Natural killer cell (primary cell): ENCODE measurements at places on chromosomes 7 and 10. TPM values are rescaled to one million over a fixed set of nuclear protein-coding genes. Genes with fewer than 3 reads are reported as not detected.

Gene OPALIN
- total RNA-seq: not detected

Gene RHOBTB1
- 0.97 TPM for total RNA-seq

Gene CLRN3
- total RNA-seq: not detected

Gene RBP3
- total RNA-seq: not detected

Gene FXYD4
- not detected for total RNA-seq

Gene POLR2J2
- 63.8 TPM for total RNA-seq

Gene PVRIG
- total RNA-seq: 45.6 TPM

GRCh38 chr10:7274293-7274692, 136.5 kb downstream of the SFMBT2 start:
- H3K27me3 ChIP-seq: no peaks in the 10 kb centered on the region
- H3K36me3 ChIP-seq: peaks cover 3% of the 10 kb centered on the region

DNA sequence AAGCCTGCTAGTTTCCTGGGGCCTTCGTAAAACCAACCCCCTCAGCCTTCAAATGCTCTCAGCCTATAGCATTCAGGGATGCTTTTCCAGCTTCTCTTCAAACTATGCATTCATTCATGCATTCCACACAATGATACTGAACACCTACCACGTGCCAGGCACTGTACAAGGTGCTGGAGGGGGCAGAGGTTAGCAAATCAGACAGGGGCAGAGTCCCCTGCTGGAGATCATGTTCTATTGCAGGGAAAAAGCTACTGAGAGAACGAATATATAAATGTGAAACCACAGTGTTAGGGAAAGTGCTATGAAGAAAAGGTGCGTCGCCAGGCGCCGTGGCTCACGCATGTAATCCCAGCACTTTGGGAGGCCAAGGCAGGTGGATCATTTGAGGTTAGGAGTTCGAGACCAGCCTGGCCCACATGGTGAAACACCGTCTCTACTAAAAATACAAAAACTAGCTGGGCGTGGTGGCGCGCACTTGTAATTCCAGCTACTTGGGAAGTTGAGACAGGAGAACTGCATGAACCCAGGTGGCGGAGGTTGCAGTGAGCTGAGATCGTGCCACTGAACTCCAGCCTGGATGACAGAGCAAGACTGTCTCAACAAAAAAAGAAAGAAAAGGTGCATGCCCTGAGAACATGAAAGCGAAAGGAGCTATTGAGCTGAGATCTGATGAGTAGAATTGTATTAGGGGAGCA, 64.6 kb upstream of the CALN1 start:
- H3K4me3 ChIP-seq: no peak overlapping the region
- H3K27me3 ChIP-seq: no peaks in the 10 kb centered on the region
- H3K27ac ChIP-seq: no peak overlapping the region
- no peaks in the 10 kb centered on the region for H3K4me1 ChIP-seq
- DNase-seq: no peak

DNA sequence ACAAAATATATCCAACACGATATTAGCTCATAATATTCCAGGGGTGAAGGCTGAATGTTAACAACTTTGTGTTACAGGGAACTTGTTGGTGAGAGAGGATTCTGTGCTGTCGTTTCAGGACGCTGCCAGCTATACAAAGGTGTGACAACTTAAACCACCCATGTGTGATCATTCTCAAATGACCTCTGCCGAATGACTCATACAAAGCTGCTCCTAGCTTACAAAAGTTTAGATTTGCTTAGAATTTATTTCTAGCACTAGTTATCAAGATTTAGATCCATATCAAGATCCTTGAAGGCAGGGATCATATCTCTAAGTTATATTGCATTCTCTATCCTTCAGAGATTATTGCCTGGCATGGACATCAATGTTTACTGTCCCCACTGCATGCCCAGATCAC, 65.3 kb downstream of the COBL start:
- no peaks in the 10 kb centered on the region for H3K36me3 ChIP-seq
- H3K4me1 ChIP-seq: no peaks in the 10 kb centered on the region
- H3K4me3 ChIP-seq: no peak overlapping the region
- H3K27ac ChIP-seq: no peak overlapping the region

GRCh38 chr7:129797214-129797789, 155.5 kb downstream of the UBE2H start:
- H3K27me3 ChIP-seq: no peaks in the 10 kb centered on the region
- H3K27ac ChIP-seq: no peak overlapping the region
- no peak overlapping the region for H3K4me3 ChIP-seq

GRCh38 chr7:47931005-47932004, 17.0 kb downstream of the PKD1L1 start:
- H3K4me1 ChIP-seq: no peaks in the 10 kb centered on the region
- H3K27ac ChIP-seq: no peak overlapping the region

DNA sequence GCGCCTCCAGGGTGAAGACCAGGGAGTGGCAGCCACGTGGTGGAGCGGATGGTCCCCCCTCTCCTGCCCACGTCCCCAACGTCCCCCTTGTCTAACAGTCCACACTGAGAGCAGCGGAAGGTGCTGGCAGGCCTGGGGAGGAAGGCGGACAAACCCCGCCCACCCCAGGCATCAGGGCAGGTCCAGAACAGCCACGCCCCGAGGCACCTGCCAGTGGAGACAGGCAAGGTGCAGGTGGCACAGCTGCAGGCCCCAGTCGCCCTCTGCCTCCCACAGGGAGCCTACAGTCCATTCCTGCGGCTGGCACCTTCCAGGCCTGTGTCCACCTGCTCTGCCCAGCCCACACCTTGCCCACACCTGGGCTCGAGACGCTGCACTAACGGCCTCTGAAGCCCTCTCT, 24.9 kb downstream of the CYP2W1 start:
- H3K4me1 ChIP-seq: peaks cover 28% of the 10 kb centered on the region
- DNase-seq: no peak
- no peak overlapping the region for H3K27ac ChIP-seq

DNA sequence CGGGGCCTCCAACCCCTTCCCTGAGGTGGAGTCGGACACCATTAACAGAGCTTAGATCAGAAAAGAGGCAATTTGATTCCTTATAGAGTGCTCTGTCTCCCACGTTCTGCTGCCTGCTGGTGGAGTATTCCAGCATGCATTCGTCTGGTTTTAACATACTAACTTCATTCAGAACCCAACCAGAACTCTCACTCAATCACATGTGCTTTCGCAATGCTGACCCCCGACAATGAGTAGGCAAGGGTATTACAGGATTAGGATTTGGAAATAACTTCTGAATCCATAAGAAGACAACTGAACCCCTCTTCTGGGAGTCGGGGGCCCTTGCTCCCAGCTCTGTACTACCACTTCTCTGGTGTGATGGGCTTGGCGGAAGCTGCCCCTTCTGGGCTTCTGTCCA, 55.7 kb upstream of the HABP2 start:
- H3K4me3 ChIP-seq: no peak overlapping the region
- H3K4me1 ChIP-seq: no peaks in the 10 kb centered on the region
- no peak for DNase-seq
- H3K27ac ChIP-seq: no peak overlapping the region

GRCh38 chr7:124247691-124248090, 214.8 kb upstream of the TMEM229A start:
- no peaks in the 10 kb centered on the region for H3K36me3 ChIP-seq
- DNase-seq: no peak
- H3K27me3 ChIP-seq: no peaks in the 10 kb centered on the region
- no peak overlapping the region for H3K4me3 ChIP-seq

DNA sequence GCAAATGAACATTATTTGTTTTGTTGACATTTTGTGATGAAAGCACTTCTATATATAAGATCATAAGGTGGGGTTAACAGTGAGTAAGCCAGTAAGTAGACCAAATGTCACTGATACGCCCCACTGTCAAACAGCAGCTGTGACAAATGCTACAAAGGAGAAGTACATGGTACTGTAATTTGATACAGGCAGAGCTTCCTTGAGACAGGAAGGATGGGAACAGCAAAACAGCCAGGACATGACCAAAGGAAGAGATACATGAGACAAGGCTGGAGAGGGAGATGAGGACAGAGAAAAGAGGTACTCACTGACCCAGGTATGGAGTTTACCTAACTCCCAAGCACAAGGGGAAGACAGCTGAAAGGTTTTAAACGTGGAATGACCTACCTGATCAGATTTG, 127.0 kb downstream of the SRPK2 start:
- H3K4me3 ChIP-seq: no peak overlapping the region
- no peak overlapping the region for H3K27ac ChIP-seq
- H3K36me3 ChIP-seq: no peaks in the 10 kb centered on the region
- no peak for DNase-seq
- H3K4me1 ChIP-seq: peaks cover 7% of the 10 kb centered on the region

DNA sequence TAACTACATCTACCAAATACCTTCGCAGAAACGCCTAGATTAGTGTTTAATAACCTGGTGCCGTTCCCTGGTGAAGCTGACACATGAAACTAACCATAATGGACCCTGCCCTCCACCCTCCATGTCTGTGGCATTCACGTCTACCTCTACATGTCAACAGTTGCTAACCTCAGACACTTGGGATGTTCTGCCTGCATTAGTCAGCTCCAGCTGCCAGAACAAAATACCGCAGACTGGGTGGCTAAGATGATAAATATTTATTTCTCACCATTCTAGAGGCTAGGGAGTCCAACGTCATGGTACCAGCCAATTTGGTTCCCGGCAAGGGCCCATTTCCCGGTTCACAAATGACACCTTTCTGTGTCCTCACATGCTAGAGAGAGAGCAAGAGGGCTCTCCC, 118.5 kb upstream of the CHST15 start:
- no peaks in the 10 kb centered on the region for H3K27me3 ChIP-seq
- H3K27ac ChIP-seq: no peak overlapping the region
- no peak for DNase-seq
- H3K4me3 ChIP-seq: no peak overlapping the region
- no peaks in the 10 kb centered on the region for H3K36me3 ChIP-seq
- no peaks in the 10 kb centered on the region for H3K4me1 ChIP-seq

DNA sequence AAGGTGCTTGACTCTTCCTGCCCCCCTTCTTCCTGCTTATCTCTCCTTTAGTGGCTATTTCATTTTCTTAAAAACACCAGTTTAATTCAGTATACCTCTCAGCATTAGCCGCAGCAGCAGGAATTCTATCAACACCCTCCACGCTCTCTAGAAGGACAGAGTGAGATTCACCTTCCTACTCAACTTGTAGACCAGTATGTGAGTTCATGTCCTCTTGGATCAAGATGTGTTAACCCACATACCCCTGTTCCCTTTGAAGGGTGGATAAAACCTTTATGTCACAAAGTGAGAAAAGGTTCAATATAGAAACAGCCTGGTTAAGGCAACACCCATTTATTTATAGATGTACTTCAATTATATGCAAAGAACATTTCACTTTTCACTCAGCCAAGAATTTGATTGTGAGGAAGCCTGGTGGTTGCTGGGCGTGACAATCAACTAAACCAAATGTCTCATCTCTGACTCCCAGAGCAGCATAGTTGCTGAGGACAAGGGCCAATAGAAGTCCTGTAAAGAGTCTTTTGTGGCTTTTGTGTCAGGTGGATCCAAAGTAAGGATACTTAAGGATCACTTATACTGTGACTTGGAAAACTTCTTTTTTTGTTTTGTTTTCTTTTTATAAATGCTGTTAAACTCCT, 617.1 kb downstream of the SORCS3 start:
- no peak overlapping the region for H3K4me3 ChIP-seq
- DNase-seq: no peak
- H3K36me3 ChIP-seq: no peaks in the 10 kb centered on the region

DNA sequence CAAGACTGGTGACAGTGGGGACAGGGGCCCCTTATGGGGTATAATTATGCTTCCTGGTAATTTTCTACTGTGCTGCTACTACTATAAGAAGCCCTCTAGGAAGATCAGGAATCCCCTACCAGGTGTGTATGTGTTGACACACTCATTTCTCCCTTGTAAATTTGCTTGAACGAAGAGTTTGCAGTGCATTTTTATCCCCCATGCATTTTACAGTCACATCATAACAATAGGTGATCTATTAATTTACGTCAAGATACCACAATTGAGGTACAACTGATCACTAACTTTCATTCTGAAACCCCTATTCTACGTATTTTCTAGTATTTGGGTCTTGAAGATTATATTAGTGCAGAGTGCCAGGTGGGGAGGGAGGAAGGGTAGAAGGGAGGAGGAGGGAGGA, 252.2 kb downstream of the NSUN6 start:
- no peak overlapping the region for H3K27ac ChIP-seq
- H3K4me3 ChIP-seq: no peak overlapping the region
- H3K4me1 ChIP-seq: no peaks in the 10 kb centered on the region
- no peaks in the 10 kb centered on the region for H3K27me3 ChIP-seq

DNA sequence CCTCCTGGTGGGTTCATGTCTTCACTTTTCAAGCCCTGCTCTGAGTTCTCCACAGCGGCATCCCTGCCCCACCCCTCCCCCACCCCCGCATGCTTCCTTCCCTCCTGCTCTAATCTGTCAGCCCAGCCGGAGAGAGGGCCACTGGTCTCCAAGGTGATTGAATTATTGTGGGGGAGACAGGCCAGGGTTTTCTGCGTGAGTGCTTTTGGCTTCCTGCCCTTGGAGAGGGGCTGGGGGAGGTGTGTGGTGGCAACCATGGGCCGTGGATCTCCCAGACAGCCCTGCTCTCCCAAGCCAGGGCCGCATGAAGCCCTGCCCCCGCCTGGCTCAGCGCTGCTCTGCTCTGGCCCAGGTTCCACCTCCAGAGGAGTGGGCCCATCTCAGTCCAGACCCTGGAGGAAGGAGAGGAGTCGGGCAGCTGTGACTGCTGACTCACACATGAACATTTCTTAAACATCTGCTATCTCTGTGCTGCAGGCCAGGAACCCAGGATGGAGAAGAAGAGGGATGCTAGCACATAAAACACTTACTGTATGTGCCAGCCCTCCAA, 109.9 kb downstream of the ZMIZ1 start:
- peaks cover 9% of the 10 kb centered on the region for H3K4me1 ChIP-seq
- no peak overlapping the region for H3K4me3 ChIP-seq
- no peaks in the 10 kb centered on the region for H3K36me3 ChIP-seq
- H3K27ac ChIP-seq: no peak overlapping the region

- DNase-seq: no peak
- H3K27ac ChIP-seq: no peak overlapping the region
- peaks cover 4% of the 10 kb centered on the region for H3K36me3 ChIP-seq
- no peak overlapping the region for H3K4me3 ChIP-seq
- peaks cover 2% of the 10 kb centered on the region for H3K4me1 ChIP-seq
These were observed 42.2 kb downstream of the ACSM6 start for GRCh38 chr10:95236068-95236903.

DNA sequence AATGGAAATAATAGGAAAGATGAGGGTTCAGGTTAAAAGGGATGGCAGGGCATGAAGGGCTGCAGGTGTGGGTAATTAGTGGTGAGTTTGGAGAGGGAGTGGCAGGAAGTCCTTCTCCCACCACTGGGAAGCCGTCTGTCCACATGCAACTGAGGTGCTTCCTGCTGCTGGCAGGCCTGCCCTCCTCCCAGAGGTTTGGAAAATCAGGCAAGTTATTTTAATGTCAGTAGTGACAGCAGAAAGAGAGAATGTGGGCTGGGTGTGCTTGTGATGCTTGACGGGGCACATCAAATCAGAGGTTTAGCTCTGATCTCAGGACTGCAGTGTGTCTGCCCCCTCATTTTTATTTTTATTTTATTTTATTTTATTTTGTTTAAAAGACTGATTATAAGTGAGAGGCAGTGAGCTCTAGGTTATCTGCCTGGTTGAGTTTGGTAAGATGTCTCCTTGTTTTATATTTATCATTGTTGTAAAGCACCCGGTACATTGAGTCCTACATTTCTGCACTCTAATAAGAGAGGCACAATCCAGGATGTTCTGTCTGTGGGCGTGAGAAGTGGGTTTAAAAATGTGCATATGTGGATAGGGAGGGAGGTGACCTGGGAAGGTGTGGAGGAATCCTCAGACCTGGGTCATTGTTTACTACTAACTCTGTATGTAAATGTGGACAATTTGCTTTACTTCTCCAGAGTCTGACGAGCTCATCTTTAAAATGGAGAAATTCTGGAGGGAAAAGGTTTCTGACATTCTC, 504.4 kb downstream of the LRMDA start:
- H3K36me3 ChIP-seq: no peaks in the 10 kb centered on the region
- no peaks in the 10 kb centered on the region for H3K4me1 ChIP-seq
- no peak overlapping the region for H3K4me3 ChIP-seq

- DNase-seq: no peak
- H3K4me1 ChIP-seq: no peaks in the 10 kb centered on the region
- H3K27me3 ChIP-seq: no peaks in the 10 kb centered on the region
- H3K4me3 ChIP-seq: no peak overlapping the region
These were observed 291.8 kb downstream of the CRPPA start for GRCh38 chr7:16129431-16130110.
